ENCODE measurements at places on chromosomes 2 and 18.

DNA sequence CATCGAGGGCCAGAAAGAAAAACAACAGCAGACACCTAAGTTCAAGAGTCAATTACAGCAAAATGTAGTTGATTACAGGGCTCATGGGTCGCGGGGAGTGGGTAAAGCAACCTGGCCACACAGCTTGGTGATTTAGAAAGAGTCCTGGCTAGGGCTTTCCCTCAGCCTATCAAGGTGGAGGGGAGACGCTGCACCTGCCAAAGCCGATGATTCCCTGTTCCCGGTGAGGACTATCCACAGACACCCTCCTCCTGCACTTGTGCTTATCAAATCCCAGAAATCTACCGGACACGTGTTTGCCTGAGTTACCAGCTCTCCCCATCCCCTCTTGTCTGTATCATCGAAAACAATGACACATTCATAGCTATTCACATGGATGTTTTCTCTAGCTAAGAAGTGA lies 7.0 kb upstream of the SOX11 start:
- no peak for DNase-seq

DNA sequence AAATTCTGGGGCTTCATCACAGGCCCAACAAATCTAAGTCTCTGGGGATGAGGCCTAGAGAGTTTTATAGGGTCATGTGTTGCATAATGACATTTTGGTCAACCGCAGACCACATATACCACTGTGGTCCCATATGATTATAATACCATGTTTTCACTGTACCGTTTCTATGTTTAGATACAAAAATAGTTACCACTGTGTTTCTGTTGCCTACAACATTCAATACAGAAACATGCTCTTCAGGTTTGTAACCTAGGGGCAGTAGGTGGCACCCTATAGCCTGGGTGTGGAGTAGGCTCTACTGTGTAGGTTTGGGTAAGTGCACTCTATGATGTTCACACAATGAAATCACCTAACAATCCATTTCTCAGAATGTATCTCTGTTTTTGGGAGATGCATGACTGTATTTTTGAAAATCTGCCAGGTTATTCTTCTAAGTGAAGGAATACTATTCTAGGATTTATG lies 485.2 kb downstream of the PTPRM start:
- peak; percentile 59 for DNase-seq

DNA sequence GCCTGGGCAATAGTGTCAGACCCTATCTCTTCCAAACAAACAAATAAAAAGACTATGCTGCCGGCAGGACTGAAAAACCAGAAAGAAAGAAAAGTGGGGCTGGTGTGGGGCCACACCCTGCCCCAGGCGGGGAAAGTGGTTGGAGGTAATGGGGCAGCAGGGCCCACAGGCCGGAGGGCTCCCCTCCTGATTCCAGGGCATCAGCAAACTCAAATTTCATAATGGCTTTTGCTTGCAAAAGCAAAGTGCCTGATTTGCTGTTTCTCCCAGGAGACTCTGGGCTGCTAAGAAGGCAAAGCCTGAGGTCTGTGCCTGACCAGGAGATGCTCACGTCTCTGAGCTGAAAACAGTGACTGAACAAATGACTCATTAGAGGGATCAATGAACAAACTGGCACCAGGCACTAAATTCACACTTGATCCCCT lies 121.9 kb downstream of the HDAC4 start:
- DNase-seq, result peak; percentile 46

GRCh38 chr18:80200932-80201672 lies 46.2 kb downstream of the PARD6G start:
- no peak for DNase-seq

GRCh38 chr18:939166-939565 lies 34.5 kb downstream of the ADCYAP1 start:
- peak; percentile 13 for DNase-seq

DNA sequence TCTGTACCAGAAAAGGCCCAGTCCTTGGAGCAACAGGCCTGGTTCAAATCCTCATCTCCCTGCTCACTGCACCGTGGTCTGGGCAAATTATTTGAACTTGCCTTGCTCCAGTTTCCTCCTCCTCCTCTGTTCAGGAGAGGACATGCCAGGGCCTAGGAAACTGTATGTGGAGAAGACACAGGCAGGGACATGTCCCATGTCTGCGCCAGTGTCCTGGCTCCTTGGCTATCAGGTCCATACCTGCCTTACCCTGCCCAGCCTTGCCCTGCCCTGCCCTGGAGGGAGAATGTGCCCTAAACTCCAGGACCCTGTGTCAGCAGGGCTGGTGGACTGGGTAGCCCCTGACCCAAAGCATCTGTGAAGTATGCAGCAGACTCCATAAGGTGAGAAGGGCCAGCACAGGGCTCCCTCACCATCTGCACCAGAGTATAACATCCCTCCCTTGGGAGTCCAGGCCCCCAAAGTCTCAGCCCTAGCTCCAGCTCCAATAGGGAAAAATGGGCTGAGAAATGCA lies 165.3 kb downstream of the GALNT1 start:
- no peak for DNase-seq

DNA sequence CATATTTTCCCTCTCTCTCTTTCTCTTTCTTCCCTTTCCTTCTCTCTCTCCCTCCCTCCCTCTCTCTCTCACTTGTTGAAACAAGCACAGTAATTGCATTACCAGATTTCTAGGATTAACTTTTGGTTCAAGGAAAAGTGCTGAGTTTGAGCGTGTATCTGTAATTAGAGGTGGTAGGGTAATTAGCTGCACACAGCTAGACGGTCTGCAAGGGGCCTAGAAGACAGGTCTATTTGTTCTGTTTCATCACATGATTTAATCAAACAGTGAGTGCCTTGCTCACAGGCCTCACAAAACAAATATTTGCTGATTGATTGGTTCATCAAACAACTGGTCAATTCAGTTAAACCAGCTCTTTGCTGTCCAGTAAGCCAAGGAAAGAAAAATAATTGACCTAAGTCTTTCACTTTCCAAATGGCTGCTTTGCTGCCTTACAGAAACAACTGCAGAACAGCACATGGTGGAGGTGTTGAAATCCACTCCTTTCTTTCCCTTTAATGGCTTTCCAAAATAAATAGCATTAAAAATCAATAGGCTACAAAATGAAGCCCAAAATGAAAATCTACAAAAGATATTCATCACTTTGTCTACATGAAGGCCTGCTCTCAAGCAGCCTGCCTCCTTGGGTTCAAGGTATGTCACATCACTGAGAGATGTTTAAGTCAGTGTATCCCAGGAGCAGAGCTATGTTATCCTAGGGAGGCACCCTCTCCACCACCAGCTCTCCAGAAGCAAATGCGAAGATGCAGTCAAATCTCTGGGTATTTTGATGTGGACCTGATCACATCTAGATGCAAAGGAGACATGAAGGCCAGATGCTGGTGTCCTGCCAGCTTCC lies 264.4 kb upstream of the SIX2 start:
- DNase-seq, result no peak

DNA sequence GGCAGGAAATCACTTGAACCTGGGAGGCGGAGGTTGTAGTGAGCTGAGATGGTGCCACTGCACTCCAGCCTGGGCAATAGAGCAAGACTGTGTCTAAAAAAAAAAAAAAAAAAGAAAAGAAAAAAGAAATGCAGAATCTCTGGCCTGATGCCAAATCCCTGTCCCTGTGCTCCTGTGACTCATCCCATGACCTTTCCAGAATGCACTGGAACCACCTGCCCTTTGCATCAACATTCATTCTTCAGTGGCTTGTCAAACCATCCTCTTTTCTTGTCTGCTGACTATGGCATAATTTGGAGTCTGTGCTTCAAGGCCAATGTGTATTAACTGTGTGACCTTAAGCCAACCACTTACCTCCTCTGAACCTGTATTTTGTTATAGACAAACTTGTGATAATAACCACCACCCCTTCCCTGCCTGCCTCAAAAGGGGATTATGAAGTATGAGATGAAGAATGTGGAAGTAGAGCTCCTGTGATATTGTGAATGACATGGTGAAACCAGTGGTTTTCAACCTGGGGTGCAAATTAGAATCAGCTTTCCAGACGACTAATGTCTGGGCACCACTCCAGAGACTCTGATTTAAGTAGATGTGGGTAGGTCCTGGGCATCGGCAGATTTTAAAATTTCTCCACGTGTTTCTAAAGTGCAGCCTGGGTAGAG lies 189.3 kb downstream of the CLIP4 start:
- DNase-seq, result peak; percentile 42

DNA sequence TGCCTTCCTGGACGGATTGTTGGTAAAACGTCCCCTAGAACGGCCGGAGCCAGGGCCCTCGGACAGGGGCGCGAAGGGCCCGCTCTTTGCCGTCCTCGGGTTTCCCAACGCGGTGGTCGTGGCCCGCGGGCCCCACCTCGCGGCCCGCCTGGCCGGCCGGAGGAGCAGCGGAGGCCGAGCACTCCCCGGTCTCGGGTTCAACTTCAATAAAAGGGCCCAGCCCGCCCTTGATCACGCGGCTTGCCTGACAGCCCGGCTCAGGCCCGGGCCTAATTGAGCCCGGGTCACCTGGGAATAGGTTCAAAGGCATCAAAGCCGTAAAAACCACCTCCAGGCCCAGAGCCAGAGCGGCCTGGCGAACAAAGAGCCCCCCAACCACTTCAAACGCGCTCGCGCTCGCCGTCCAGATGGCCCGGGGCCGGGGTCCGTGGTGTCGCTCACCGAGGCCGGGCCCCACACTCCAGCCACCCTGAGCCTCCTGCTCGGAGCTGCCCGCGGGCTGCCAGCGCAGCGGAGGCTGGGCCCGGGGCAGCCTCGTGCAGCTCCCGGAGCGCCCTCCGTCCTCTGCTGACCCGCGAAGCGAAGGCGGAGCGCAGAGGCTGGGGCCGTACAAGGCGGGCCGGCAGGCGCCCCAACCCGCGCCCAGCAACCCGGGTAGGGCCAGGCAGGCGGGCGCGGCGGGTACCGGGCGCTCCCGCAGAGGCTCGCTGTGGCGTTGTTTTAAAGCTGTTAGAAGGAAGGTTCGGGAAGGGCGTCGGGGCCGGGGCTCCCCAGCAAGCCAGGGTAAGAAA lies 1.1 kb upstream of the TWIST2 start:
- DNase-seq, result peak; percentile 44

DNA sequence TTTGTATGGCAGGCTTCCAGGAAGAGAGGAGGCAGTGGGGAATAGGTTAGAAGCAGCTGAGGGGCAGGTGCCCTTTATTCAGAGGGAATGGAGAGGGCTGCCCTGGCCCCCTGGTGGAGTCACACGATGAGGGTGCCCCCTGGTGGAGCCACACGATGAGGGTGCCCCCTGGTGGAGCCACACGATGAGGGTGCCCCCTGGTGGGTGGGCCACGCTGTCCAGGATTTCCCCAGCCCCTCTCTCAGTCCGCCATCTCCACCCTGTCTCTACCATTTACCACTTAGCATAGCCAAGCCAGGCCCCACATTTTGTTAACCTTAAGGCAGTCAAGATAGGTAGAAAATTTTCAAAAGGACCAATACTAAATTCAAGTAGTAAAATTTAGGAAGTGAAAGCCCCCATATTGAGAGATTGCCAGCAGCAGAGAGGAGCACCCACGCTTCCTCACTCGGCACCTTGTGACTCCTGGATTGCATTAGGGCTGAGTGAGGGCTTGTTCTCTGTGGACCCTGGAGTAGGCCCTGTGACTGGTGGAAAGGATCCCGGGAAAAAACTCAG lies 10.4 kb upstream of the FAM228A start:
- DNase-seq, result peak; percentile 23

GRCh38 chr2:105144152-105144940 lies 97.2 kb upstream of the GPR45 start:
- DNase-seq, result no peak

DNA sequence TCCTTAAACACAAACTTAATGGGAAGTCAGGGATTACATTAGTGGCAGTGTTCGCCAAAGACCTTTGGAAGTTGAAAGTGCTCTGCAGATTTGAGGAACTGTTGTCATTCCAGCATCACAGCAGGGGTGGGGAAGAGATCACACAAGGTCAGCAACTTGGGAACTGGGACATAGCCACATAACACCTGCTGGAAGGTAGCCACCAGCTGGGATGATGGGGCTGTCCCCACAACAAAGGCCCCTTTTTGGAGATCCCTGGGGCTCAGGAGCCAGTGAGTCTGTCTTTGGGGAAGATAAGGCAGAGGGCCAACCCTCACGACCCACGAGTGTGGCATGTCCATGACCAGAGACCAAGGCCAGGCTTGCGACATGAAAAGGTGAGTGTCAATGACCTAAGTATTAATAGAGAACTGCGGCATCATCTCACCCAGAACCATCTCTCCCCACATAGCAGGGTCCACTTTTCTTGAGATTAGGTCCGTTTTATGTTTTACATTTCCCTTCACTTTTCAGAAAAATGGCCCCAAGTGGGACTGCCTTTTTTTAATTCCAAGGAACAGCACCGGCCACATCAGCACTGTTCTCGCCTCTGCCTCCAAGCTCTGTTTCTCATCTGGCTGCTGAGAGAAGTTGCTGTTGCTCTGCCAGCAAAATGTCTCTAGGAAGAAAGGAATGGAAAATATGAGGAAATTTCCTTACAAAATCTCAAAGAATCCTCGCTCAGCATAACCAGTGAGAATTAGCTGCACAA lies 106.9 kb downstream of the GFPT1 start:
- no peak for DNase-seq

GRCh38 chr18:74126684-74127655 lies 20.7 kb downstream of the FBXO15 start:
- DNase-seq, result no peak

GRCh38 chr2:213122725-213123124 lies 28.7 kb downstream of the IKZF2 start:
- DNase-seq, result peak; percentile 9

- DNase-seq, result no peak
Measured at GRCh38 chr2:237806334-237806733, 7.8 kb downstream of the RBM44 start.

- no peak for DNase-seq
Measured at GRCh38 chr2:10971888-10972260, 60.1 kb downstream of the KCNF1 start.

GRCh38 chr2:5664278-5664681 lies 27.9 kb upstream of the SOX11 start:
- no peak for DNase-seq

DNA sequence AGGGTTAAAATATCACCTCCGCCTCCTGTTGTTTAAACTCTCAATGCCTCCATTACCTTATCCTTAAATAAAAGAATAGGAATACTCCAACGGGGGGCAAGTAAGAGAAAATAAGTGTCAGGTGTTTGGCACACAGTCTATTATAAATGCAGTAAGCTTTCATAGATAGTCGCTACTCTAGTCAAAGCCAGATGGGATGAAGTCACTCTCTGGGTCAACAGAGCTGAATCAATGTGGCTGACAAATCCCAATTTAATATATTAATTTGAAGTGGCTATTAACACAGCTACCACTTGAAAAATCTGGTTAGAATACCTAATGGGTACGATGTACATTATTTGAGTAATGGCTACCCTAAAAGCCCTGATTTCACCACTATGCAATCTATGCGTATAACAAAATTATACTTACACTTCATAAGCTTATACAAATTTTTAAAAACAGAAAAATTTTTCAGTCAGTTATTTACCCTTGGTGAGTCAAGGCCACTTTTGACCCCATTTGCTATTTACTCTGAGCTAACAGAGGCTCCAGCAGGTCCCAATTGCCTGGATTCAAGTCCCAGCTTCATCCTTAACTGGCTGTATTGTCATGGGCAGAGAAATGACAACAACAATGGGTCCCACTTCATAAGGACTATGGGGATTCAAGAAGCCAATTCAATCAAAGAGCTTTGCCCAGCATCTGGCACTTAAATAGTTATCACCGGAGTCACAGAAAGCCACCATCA lies 167.5 kb upstream of the PID1 start:
- DNase-seq, result no peak

GRCh38 chr2:165631089-165631488 lies 161.6 kb downstream of the CSRNP3 start:
- no peak for DNase-seq
